ENCODE measurements at places on chromosomes 12 and 14.
A peak's percentile ranks its signal among the peaks of the same experiment; 100 is the strongest.

GRCh38 chr14:66131111-66131510, 355.1 kb upstream of the CCDC196 start:
- no peak for DNase-seq

DNA sequence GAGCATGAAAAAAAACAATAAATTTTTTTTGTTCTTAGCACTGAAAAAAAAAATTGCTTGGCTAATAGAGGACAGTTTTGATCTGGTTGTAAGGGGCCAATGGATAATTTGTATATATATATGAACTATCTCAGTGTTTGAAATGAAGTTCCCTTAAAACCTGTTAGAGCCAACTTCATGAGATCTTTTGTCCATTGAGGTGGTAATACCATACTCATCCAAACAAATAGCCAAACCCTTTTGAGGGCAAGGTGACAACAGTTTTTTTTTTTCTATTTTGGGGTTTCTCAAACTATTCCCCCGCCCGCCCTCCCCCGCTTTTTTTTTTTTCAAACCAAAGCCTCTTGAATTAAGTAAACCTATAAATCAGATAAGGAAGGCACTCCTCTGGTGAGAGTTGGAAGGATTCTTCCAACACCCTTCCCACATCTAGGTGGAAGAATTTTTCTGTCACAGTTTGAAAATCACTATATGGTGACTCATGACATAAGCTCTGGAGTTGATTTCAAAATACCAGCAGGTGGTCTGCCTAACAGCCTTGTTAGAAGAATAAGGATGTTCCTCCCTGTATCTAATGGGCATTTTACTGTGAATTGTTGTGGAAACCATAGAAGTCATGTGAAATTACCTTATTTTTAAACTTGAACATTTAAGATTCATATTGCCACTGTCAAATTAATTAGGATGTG, 10.2 kb downstream of the ARHGAP5 start:
- no peak for DNase-seq

GRCh38 chr12:20368651-20369304, 441 bp downstream of the PDE3A start:
- no peak for DNase-seq

- DNase-seq = peak; percentile 76
These were observed 35.9 kb upstream of the TMTC2 start for GRCh38 chr12:82650627-82651337.

DNA sequence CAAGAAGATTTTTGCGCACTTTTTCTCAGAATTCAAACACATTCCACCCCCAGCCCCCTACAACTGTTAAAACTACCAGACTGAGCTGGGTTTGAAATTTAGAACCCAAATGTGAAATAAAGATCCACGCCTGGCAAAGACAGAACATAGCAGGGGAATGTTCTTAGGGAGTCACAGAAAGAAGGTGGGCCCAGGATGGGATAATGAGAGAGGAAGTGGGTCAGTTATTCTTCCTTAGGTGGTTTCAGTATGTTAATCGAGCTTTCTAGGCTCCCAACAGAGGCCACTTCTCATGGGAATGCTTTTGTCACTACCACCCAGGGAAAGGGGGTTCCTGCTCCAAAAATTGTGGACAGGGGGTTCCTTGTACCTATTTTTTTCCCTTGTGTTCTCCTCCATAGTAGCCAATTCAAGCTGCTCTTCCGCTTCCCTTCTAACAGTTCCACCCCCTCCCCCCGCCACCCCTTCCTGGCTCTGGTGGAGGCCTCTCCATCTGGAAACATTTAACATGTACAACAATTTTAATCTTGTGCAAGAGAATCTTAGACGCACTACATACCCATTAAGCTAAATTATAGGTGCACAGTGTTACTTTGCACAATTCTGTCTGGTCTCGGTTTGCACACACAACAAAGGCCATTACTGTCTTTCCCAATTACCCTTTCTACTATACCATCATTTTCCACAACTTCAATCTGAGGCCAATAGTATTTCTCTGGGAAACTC, 218.1 kb downstream of the MON2 start:
- no peak for DNase-seq

GRCh38 chr12:13372386-13372785, 175.9 kb downstream of the EMP1 start:
- no peak for DNase-seq

GRCh38 chr14:99516871-99517642, 35.8 kb downstream of the CCNK start:
- DNase-seq = no peak

GRCh38 chr12:130990034-130990433, 36.3 kb downstream of the ADGRD1 start:
- DNase-seq = no peak

DNA sequence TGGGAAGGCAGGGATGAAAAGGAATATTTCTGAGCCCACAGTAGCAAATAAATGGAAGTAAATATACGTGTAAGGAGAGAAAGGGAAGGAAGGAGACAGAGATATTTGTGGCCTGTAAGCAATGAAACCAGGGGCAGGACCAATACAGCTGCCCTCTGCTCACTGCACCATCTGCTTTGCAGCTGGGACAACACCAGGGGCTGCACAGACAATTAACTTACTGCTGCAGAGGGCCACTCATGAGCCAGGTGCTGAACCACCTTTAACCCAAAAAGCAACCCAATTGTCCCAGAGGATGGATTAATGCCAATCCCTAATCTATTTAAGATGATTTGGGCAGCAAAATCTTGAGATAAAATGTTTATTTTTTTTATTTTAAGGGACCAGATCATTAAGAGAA, 30.6 kb upstream of the TMX1 start:
- no peak for DNase-seq

DNA sequence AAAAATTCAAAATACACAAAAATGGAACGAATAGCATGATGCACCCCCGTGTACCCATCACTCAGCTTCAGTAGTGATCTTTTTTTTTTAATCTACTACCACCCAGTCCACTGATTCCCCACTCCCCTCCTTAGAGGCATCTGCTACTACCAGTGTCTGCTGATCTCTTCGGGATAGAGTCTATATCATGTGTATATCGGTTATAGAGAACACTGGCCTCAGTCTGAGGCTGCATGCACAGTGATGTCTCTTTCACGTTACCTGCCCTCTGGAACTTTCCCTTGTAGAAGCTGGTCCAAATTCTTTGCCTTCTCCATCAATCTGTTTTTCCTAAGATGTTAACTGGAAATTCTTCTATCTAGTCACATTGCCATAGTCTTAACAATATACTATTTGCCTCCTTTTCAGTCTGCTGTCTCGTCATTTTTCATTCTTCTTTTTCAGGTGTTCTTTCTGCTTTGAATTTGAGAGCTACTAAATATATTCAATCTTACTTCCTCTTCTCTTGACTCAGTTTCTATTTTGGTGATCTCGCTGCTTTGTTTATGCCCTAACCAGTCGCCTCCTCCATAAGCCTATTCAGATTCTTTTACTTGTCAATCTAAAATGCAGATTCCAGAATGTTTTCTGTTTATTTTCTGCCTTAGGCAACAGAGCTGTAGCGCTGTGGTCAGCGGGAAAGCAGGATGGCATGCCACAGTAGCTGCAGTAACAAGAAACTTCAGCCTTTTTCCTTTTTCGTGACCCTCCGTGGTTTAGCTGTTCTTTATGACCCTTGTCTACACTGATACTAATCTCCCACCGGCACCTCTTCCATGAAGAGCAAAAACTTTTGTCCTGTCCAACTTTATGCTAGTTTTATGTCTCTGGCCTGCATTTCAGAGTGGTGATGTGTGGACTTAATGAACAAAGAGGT, 67.0 kb downstream of the FBXW8 start:
- DNase-seq = peak; percentile 5

DNA sequence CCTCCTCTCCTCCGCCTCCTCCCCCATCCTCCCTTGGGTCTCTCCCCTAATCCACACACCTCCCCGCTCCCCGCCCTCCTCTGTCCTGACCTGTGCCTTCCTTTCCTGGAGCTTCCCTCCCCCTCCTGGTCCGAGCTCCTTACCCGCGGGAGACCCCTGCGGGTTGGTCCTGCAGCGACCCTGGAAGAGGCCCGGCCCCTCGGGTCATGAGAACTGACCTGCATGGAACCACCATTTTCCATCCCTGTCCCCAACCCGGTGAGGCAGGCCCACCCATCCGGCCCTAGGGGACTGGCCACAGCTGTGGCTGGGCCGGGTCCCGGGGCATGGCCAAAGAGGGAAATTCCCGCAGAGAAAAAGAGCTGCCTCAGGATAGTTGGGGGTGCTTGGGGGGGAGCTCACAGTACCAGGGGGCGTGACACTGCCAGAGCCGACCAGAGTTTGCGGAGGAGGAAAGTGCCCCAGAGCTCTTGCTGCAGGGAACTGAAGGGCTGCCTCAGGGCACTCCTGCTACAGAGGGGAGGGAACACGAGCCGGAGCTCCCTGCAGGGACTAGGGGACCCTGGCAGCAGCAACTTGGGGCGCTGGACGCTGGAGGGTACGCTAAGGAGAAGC, 613 bp downstream of the ARHGEF40 start:
- peak; percentile 46 for DNase-seq

GRCh38 chr12:98388126-98388525, 127.3 kb upstream of the TMPO start:
- DNase-seq = no peak

DNA sequence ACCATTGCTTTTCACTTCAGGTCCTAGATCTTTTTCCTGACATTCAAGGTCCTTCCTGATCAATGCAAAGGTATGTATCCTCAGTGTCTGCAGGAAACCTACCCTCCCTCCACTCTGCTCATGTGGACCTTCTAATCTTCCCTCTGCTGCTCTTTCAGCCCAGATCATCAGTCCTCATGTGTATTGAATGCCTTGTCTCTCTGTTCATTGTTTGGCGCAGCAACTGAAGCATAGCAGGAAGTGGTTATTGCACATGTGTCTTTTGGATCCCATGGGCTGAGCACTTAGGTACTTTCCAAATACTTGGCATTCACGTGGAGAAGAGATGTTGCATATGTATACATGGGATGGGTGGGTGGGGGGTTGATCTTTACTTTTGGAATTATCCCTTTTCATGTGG, 4.3 kb upstream of the NIN start:
- no peak for DNase-seq

- no peak for DNase-seq
These were observed 88.5 kb downstream of the KCNC2 start for GRCh38 chr12:75121036-75121705.

- peak; percentile 95 for DNase-seq
These were observed at the start of gene CHFR for GRCh38 chr12:132887513-132888351. CHFR (minus strand) TSS chr12:132887605; CDS start chr12:132887328, 277 bp downstream.

DNA sequence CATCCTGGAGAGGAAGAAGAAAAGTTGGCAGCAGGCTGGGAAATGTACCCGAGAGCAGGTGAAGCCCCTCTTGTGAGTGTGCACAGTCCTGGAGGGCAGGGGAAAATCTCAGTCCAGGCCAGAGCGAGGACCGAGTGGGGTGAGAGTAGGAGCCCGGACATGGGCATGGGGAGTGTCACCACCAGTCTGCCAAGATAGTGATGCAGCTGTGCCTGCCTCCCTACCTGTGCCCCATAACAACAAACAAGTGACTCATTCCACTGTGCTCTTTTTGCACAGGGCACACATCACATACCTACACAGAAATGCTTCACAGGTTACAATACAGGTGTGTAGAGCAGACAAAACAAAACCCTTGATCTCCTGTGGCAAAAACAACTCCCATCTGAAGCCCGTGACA, 205.9 kb upstream of the PELI2 start:
- DNase-seq = no peak

GRCh38 chr12:47910486-47910885, 5.7 kb upstream of the VDR start:
- no peak for DNase-seq

DNA sequence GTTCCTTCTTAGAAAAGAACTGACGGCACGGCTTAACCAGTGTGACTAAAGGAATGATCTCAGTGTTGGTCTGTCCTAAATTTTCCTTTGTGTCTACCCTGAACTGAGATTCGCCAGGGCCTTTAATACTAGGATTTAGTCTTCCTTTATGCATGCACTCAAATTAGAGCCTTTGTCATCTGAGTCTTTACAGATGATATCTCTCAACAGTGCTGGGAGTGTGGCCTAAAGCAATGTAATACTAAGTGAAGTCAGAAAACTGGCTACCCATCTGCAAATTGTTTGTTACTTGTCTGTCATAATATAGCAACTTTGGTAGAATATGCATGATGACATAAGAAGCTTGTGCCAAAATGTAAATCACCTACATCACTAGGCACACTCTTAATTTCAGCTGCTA, 95.4 kb downstream of the PTPRO start:
- DNase-seq = no peak

GRCh38 chr12:65313719-65314317, 35.3 kb downstream of the MSRB3 start:
- peak; percentile 6 for DNase-seq

- DNase-seq = no peak
These were observed 3.8 kb downstream of the GALNT16 start for GRCh38 chr14:69263771-69264170.

- no peak for DNase-seq
These were observed 166.8 kb downstream of the MYRFL start for GRCh38 chr12:69991690-69992288.

GRCh38 chr12:59595565-59595882, 305 bp upstream of the SLC16A7 start:
- no peak for DNase-seq

- DNase-seq = no peak
These were observed 33.7 kb downstream of the MAPK1IP1L start for GRCh38 chr14:55085060-55085660.

DNA sequence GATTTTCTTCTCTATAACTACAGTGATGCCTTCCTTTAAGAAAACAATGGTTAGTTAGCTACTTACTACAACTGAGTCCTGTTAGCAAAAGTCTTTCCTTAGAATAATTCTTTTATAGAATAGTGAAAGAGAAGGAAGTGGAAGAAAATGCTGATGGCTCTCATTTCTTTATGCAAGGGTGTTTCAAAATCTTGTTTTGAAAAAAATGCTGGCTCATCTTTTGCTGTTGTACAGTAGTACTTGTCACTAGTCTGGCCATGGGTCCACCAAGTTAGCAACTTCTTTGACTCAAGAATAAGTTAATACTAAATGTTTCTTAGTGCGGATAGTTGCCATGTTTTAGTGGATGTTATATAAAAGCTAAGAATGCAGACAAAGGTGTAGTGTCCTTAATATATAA, 225.4 kb downstream of the PTPRO start:
- DNase-seq = peak; percentile 45

- DNase-seq = no peak
These were observed 111.9 kb upstream of the KRAS start for GRCh38 chr12:25362646-25363045.

DNA sequence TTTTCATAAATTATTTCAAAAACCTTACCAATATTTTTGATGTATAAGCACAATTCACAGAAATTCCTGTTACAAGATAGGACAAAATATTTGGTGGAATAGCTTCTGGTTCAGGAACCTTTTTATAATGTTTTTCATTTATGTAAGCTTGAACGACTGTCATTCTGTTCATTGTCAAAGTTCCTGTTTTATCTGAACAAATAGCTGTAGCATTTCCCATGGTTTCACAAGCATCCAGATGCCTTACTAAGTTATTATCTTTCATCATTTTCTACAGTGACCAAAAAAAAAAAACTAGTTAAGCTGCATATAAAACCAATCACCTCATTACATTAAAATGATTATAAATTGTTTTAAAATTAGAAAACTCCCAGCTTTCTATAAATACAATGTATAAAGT, 87.1 kb downstream of the ATP2B1 start:
- no peak for DNase-seq

GRCh38 chr12:69471667-69472385, 1.6 kb downstream of the FRS2 start:
- no peak for DNase-seq

Measured in RPMI8226 (cell line).